HCT116 (cell line): ENCODE measurements at places on chromosomes 3 and 15. TPM values are rescaled to one million over a fixed set of nuclear protein-coding genes. Genes with fewer than 3 reads are reported as not detected.

GRCh38 chr15:70902107-70902506, 9.5 kb downstream of the LRRC49 start:
- peak; percentile 28 for DNase-seq

GRCh38 chr3:97895216-97895615, 73.4 kb downstream of the CRYBG3 start:
- no peak for DNase-seq

DNA sequence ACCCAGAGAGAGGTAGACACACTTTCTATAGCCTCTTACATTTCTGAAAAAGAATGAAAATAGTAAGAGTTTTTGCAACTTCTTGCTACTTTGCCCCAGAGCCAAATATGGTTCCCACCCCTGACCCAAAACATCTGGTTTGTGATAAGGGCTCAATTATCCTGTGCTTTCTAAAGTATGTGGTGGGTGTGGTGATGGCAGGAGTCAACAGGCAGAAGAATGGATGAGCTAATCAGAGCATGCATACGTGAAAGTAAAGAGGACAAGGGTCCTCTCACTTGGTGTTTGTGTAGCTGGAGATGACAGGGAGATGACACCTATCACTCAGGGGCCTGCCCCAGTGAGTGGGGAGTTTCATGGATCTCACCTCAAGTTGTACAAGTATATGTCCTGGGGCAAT, 19.1 kb downstream of the KBTBD8 start:
- DNase-seq: no peak

WNT7A gene
- total RNA-seq: 0.34 TPM
